T-helper 2 cell (primary cell): ENCODE measurements at places on chromosomes 3 and 15.

GRCh38 chr3:7651274-7651673 is 790.4 kb downstream of the GRM7 start:
- DNase-seq: no peak

- DNase-seq: no peak
These were observed 12.6 kb upstream of the APH1B start for GRCh38 chr15:63264688-63265293.

DNA sequence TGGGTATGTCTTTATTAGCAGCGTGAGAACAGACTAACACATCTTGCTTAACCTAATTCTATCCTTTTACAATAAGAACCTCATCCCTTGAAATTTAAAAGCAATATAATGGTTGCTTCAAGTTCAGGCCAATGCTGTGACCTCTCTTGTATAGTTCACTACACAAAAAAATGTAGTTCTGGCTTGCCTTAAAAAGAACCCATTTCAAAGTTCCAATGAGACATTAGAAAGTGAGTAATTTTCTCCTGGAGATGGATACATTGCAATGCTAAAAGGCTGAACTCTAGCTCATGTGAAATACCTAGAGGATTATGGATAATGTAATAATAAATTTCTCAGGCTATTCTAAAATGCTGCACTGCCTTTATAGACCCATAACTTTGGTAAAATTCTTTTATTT is 47.8 kb downstream of the ATP13A4 start:
- no peak for DNase-seq

GRCh38 chr3:184619369-184619768 is 57.8 kb downstream of the EPHB3 start:
- no peak for DNase-seq

DNA sequence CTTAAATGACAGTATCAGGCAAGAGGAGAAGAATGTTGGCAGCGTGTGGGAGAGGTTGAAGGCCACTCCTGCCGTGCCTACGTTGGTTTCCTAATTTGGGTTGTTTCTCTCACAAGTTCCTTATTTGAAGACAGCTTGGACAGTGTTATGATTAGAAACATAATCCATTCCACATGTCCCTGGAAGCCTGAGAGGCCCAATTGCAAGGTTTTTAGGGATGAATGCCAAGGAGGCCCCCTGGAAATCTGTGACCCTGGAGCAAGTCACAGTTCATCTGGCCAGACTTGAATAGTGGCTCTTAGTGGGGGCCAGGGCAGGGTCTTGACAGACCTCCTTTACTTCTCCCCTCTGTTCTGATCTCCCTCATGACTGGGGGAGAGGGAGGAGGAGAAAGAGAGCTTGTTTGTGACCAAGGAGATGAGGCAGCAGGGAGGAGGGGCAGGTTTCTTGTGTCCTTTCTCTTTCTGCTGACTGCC is 584.4 kb upstream of the TBL1XR1 start:
- DNase-seq: no peak

DNA sequence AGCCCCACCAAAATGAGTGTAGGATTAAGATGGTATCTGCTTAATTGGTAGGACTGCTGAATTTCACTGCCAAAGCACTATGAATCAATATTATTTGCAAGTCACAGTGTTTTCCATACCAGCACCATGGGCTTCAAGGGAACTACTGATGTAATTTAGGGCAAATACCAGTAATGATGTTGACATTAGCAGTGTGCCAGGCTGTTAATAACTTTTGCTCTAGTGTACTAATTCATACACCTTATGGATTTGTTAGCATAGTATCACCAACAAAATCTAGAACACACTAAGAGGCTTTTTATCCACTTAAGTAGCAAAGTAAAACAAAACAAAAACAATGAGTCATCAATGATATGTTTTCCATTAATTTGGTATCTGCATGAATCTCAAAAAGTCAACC is 888.2 kb downstream of the CADM2 start:
- no peak for DNase-seq

- no peak for DNase-seq
These were observed 116.6 kb downstream of the TOP2B start for GRCh38 chr3:25547943-25548674.

- DNase-seq: no peak
These were observed 100.9 kb downstream of the MYO5A start for GRCh38 chr15:52427804-52428203.

GRCh38 chr3:88988906-88989305 is 118.5 kb upstream of the EPHA3 start:
- DNase-seq: no peak

GRCh38 chr15:29172742-29173725 is 96.6 kb downstream of the NSMCE3 start:
- DNase-seq: no peak

DNA sequence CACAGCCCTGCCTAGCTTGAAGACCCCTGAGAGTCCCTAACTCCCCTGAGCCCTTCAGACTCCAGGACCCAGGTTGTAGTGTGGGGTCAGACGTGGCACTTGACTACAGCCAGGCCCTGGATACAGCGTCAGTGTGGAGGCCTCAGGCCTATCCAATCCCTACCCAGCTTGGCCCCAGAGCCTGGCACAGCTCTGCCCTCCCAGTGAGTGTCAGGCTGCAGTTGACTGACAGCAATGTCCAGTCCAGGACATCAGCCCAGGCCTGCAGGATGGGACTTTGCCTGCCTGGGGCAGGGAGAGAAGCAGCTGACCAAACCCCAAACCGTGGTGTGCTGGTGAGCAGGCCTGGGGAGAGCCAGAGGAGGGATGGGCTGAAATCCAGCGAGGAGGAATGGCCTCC is 27.3 kb downstream of the KLF13 start:
- no peak for DNase-seq

DNA sequence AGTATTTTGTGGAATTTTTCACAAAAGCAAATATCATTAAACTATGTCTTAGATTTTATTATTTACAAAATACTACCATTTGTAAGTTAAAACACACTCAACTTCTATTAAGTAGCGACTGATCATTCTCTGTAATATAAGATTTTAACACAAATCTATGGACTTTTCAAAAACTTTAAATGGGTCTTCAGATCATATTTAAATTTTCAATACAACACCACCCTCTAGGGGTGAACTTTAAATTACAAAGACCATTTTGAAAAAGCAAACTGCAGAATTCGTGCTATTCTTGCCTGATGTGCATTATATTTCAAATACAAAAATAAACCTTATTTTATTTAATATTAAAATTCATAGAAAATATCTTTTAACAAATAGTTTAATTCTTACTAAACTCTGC is 8.2 kb upstream of the VGLL4 start:
- DNase-seq: no peak

DNA sequence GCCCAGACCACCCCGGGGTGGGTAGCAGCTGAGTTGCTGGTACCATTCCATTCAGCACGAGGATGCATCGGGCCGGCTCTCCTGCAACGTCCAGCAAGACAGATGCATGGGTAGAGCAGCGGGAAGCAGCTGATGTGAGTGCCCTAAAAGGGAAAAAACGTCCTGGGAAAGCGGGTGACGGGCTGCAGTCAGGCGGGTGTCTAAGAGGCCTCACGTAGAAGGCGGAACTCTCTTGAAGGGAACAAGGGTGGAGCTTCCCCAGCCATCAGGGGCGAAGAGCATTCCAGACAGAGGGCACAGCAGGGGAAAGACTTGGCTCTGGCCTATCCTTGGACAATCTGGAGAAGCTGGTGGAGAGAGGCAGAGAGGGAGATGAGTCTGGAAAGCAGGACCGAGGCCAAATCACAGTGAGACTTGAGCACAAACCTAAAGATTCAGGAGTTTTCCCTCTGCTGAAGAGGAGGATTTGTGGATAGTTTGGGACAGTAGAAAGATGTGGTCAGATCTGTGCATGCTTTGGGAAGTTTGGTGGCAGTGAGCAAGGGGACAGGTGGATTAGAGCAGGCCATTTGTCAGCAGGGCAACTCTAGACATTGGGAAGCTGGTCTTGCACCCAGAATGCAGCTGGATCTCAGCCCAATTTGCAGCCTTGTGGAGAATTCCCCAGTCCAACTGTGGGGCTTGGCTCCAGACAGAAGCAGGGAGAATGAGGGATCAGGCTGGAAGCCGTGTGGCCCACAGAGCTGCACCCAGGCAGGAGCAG is 70.7 kb downstream of the SEMA5B start:
- DNase-seq: no peak

GRCh38 chr3:136957751-136958288 is at the start of gene IL20RB:
TSS of gene IL20RB (plus strand) at chr3:136957983. CDS start at chr3:136958114, 131 bp downstream.
- DNase-seq: no peak

GRCh38 chr15:34436126-34436955 is 1.3 kb downstream of the GOLGA8A start:
- peak; percentile 55 for DNase-seq

- no peak for DNase-seq
These were observed 115.7 kb upstream of the SLC24A5 start for GRCh38 chr15:48005077-48005476.

DNA sequence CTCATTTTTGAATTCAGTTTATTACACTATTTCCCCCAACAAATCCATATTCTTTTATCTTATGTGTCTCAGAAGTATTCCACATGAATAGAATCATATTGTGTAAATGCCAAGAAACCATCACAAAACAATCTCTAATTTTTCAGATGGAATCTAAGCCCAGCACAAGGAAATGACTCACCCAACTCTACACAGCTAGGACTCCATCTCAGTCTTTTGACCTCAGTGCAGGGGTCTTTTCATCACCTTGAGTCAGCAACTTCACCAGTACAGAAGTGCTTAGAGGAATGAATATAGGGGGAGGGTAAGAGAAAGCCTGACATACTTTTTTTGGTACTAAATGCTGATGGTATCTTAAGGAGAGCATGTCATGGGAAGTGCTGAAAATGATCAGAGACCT is 169.3 kb upstream of the LRRN1 start:
- DNase-seq: no peak

DNA sequence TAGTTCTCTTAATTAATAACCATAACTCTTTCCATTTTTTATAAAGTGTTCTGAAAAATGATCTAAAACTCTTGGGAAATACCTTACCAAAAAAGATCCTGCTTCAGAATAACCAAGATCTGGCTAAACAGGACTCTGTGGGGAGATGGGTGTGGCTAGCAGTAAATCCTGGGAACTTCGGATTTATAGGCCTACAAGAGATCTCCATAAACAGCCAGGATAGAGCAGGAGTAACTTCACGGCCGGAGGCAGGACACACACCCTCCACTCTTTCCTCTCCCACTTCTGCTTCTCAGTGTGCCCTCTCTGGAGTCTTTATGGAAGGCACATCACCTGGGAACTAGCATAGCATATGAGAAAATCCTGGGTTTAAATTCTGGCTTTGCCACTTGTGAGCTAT is 309.4 kb upstream of the SOX2 start:
- no peak for DNase-seq

DNA sequence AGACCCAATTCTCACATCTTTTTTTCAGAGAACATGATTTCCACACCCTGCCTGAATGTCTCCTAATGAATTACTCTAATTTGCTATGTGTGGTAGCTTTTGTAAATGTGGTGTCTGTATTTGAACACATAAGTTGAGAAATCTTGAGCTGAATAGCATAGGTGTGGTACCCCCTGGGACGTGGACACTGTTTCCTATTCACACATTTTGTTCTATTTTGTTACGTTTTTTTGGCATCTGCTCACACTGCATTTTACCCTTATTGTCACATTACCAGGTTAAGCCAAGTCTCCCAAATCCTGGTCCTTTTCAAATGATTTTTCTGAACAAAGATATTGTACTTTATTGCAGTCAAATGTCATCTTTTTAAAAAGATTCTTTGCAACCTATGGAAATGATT is 6.8 kb upstream of the MAPK6 start:
- DNase-seq: no peak

DNA sequence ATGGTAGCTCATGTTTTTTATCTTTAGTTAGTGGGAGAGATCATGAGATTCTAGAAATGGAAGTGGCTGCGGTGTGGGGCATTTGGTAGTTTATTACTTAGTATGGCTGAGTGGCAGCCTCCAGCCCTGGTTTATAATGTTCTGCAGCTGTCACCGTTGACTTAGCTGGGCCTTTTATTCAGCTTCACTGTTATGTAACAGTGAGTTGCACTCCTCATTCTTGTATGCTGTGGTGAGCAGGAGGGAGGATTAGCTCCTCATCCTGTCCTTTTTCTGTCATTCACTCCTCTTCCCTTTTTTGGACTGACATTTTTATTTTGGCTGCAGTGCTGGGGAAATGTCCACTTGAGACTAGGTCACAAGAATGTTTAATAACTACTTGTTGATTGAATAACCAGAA is 29.5 kb downstream of the RAD54L2 start:
- DNase-seq: peak; percentile 10

GRCh38 chr3:159128628-159129027 is 326.8 kb downstream of the MFSD1 start:
- DNase-seq: no peak

GRCh38 chr3:4355401-4356219 is 52.4 kb downstream of the SETMAR start:
- peak; percentile 23 for DNase-seq

- DNase-seq: no peak
These were observed 40.1 kb downstream of the DLG1 start for GRCh38 chr3:197258168-197258755.

DNA sequence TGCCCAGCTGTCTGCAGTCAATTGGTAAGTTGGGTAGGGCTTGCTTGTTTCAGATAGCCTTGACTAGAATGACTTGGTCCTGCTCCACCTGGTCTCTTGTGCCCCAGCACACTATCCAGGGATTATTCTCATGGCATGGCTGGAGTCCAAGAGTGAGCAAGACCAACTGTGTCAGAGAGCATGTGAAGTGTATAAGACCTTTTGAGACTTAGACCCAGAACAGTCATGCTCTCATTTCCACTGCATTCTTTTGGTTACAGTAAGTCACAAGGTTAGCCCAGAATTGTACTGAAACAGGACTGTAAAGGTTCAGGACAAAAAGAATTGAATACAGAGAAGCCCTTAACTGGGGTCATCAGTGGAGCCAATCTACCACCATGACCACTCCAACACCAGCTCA is 650.8 kb upstream of the ADAMTS9 start:
- no peak for DNase-seq

DNA sequence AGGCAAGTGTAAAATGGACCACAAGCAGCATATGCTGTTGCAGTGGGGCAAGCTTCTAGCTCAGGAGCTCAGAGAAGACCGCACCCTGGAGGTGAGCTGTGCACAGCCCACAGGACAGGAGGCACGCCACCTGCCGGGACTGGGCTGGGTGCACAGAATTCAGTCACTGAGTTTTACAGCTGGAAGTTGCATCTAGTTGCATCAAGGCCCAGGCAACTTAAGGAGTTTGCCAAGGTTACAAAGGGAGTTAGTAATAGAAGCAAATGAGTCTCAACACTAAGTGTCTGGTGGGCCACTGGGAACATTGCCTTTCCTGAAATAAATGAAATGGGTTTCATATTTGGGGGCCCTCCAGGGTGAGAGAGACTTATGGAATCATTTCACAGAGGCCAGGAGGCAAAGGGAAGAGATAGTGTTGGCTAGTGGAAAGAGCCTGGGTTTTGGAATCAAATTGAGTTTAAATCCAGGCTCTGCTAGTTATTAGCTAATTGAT is 36.0 kb upstream of the TIMP4 start:
- no peak for DNase-seq

GRCh38 chr3:71806736-71807135 is 21.8 kb upstream of the PROK2 start:
- no peak for DNase-seq
